Activated naive CD4-positive, alpha-beta T cell (primary cell): ENCODE measurements at places on chromosomes 2 and 18.

DNA sequence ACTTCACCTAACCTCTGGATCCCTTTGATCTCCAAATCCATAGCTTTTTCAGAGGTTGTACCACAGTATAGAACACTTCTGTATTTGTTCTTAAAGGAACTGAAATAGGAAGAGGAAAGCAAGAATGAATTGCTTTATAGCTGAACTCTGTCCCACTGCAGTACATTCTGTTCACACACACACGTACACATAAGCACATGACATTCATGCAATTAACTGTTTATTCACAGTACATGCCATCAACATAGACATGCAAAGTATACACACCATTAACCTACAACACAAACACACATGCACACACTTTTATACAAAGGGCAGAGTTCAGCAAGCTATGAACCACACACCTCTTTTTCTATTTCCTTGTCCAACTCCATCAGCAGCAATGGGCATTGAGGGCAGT is 43.2 kb downstream of the MRPL33 start:
- no peak for DNase-seq

GRCh38 chr2:197705912-197706838 is 1.0 kb downstream of the MARS2 start:
- DNase-seq = no peak

DNA sequence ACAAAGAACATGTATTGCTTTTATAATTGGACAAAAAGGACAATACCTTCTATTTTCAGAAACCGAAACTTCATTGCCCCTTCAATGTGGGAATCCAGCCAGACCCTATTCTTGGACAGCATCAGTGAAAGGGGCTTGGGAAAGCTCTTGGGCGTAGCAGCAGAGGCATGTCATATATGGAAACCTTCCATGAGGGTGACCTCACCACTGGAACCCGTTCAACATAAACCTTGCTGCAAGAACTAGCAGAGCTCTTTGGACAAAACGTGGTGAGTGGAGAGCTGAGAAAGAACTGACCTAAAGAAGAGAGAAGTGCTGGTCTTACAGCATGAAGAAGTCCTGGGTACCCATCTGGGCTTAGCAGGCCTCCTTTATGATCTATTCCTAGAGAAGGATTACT is 22.7 kb upstream of the ACTG2 start:
- no peak for DNase-seq

DNA sequence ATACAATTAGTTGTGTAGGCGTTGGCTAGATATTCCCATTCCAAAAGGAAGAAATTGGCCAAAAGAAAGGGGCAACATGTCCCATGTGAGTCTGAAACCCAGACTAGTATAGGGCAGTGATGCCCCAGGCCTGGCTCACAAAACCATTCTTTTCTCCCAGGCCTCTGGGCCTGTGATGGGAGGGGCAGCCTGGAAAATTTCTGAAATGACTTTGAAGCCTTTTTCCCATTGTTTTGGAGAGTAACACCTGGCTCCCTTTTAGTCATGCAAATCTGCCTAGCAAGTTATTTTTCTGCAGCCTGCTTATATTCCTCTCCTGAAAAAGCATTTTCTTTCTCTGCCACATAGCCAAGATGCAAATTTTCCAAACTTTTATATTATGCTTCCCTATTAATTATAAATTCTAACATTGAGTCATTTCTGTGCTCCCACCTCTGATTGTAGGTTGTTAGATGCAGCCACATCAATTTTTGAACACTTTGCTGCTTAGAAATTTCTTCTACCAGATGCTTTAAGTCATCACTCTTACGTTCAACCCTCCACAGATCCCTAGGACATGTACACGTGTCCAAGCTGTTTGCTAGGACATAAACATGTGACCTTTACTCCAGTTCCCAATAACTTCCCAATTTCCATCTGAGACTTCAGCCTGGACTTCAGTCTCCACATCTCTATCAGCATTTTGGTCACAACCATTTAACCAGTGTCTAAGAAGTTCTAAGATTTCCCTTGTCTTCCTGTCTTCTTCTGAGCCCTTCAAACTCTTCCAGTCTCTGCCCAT is 76.1 kb upstream of the MC4R start:
- DNase-seq = no peak

DNA sequence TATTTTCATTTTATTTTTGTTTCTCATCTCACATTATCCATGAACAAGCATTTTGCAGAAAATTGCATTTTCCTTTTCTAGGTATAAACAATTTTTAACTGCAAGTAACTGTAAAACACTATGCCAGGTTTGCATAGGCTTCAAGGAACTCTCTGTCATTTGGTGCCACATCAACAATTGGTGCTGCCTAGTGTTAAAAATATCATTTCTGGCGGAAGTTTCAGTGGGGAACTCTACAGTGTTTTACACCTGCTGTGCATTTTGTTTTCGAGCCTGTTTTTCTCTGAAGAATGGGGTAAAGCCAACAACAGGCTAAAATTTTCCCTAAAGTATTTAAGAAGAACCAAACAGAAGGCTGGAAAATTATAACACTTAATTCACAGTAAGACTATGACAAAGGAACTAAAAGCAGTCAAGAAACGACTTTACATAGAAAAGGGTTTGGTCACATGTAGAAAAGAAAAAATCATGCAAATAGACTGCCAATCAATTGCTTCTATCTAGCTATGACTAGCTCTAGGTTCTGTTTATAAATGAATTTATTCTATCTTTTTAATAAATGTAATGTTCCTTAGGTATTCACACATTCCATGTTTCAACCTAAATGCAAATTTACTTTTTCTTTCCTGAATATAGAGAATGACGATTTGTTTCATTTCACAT is 21.4 kb upstream of the FRZB start:
- DNase-seq = no peak

- no peak for DNase-seq
Observed at GRCh38 chr2:229438430-229439159, 167.5 kb upstream of the PID1 start.
